HCT116 (cell line): ENCODE measurements at places on chromosomes 4 and X.

GRCh38 chrX:137565921-137566745 is at the start of gene ZIC3:
Gene ZIC3 (plus strand): TSS chrX:137566127. CDS start chrX:137566692, 565 bp downstream.
- DNase-seq, result no peak

GRCh38 chrX:152917656-152918579 is 20.1 kb downstream of the ZNF185 start:
- DNase-seq, result no peak

DNA sequence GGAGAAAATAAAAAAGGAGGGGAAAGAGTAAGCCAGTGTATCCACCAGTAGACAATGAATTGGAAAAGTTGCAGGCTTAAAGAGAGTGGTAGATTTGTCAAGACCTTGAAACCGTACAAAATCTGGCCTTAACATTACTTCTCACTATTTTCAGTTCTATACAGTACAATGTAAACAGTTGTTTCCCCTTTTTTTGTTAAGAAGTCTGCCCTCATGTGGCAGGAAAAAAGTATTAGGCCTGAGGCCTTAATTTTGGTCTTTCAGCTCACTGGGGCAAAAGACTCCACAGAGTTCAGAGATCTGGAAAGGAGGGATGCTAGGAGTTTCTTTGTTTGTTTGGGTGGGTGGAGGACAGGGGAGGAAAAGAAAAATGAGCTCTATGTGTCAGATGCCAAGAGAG is 92.8 kb upstream of the CCDC160 start:
- peak; percentile 1 for DNase-seq

GRCh38 chr4:22496165-22496813 is 19.6 kb downstream of the ADGRA3 start:
- DNase-seq, result no peak

- DNase-seq, result peak; percentile 34
Measured at GRCh38 chr4:118772081-118772766, 63.7 kb downstream of the SEC24D start.

- DNase-seq, result no peak
Measured at GRCh38 chrX:56618323-56618722, 54.9 kb downstream of the UBQLN2 start.

- no peak for DNase-seq
Measured at GRCh38 chr4:8260656-8261111, 8.9 kb upstream of the HTRA3 start.

- DNase-seq, result no peak
Measured at GRCh38 chrX:109440475-109440874, 41.4 kb downstream of the GUCY2F start.
